Mammary microvascular endothelial cell (primary cell): ENCODE measurements at places on chromosomes 11 and 22. TPM values are rescaled to one million over a fixed set of nuclear protein-coding genes. Genes with fewer than 3 reads are reported as not detected.

The HTR3A gene
- total RNA-seq = not detected in 2 replicates

The CCDC116 gene
- 0.07 and 0.20 TPM in 2 replicates for total RNA-seq

The CYB5R2 gene
- 2.9 and 3.3 TPM in 2 replicates for total RNA-seq

The RFPL1 gene
- not detected in 2 replicates for total RNA-seq
